ENCODE measurements at places on chromosomes 7 and 10.

DNA sequence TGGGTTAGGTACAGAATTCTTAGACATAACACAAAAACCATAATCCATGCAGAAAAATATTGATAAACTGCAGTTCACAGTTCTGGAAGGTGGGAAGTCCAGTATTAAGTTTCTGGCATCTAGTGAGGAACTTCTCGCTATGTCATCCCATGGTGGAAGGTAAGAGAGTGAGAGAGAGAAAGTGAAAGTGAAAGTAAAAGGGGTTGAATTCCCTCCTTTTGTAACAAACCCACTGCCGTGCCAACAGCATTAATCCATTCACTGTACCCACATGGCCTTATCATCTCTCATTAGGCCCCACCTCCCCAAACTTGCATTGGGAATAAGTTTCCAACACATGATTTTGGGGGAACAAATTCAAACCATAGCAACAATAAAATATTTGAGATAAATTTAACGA is 17.1 kb downstream of the ZNF485 start:
- DNase-seq = no peak

DNA sequence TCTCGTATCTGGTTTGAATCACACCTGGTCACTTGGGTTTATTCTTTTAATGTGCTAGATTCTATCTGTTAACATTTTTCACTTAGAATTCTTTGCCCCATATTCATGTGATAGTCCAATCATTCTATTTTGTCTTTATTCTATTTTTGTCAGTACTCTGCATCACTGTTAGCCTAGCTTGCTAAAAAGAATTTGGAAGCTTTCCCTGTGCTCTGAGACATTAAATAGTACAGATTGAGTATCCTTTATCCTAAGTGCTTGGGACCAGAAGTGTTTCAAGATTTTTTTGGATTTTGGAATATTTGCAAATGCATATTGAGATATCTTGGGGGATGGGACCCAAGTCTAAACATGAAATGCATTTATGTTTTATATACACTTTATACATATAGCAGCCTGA is 51.0 kb downstream of the RALA start:
- no peak for DNase-seq

DNA sequence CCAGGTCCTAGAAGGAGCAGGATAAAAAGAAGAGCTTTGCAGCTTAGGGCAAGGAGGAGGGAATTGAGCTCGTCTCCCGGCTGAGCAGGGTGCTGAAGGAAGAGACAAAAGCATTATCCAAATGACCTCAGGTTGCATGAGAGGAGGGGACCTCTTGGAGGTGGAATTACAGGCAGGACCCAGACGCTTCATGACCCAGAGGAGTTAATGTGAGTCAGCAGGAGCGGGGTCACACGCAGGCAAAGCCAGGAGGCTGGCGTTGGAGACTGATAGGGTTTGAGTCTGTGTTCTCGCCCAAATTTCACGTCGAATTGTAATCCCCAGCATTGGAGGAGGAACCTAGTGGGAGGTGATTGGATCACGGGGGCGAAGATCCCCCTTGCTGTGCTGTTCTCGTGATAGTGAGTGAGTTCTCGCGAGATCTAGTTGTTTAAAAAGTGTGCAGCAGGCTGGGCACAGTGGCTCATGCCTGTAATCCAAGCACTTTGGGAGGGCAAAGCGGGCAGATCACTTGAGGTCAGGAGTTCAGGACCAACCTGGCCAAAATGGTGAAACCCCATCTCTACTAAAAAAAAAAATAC is 63.7 kb upstream of the AUTS2 start:
- no peak for DNase-seq

GRCh38 chr7:30654296-30655090 is 27.8 kb downstream of the CRHR2 start:
- DNase-seq = no peak

GRCh38 chr7:493661-494251 is 25.9 kb downstream of the PDGFA start:
- no peak for DNase-seq

DNA sequence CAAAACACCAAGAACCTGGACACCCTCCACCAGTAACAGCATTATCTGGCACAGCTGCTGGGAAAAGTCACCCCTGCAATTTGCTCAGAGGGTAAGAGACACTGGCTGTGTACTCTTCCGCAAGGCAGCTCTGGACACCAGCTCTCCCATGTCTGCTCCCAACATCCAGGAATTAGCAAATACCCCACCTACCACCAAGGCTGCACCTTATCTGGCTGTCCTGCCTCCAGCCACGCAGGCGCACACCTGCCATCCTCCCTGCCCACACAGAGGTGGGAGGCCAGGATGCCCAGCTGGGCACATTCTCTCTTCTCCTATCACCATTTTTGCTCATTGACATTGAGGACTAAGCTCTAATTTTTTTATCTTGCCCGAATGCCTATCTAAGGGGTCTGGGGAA is 20.3 kb upstream of the BNIP3 start:
- DNase-seq = no peak

DNA sequence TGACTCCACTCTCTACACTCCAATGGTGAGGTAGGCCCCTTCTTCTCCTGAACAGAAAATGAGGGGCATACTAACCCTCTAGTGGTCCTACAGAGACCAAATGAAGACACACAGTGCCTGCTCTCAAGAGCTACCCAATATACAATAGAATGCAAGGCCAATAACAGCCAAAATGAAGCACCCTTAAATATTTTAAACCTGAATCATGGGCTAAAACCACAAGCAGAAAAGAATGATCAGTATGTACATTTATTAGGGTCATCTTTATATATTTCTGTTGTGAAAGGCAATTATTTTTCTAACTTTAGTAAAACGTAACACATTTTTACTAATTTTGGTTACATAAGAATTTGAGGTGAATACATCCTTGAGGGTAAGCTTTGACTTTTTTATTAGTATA is 49.9 kb upstream of the COL1A2 start:
- DNase-seq = no peak

GRCh38 chr10:14949291-14949690 is 4.6 kb downstream of the DCLRE1C start:
- no peak for DNase-seq

DNA sequence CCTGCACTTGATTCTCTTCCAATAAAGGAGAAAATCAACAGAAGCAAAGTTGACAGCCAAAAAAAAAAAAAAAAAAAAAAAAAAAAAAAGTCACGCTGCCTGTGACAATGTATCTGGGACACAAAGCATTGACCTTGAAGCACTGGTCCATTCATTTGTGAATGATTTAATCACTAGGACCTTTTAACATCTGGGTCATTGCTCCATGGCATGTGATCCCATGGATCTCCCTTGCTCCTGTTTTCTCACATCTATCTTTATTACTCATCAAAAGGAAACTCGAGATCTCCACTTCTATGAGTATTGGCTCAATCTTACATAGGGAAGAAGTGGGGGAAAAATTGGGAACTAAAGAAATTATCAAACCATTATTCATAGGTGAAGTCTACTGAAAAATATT is 89.6 kb upstream of the SMIM30 start:
- DNase-seq = no peak

DNA sequence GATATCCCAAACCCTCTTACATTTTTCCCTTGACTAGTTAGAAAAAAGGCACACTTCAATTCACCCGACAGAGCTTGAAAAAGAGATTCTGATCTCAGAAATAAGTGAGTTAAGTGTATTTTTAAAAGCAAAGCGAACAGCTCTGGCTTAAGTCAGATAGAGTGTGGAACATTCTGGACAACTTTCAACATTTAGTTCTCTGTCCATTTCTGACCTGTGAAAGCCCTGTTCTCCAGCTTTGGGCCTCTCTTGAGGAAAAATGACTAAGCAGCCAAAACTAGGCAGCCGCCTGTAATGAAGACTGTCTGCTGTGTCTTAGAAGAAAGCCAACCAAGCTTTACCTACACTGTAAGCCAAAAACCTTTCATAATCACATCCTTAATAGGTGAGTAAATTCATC is 50.5 kb downstream of the CDK6 start:
- no peak for DNase-seq

GRCh38 chr10:123563994-123564393 is 102.2 kb upstream of the GPR26 start:
- no peak for DNase-seq

DNA sequence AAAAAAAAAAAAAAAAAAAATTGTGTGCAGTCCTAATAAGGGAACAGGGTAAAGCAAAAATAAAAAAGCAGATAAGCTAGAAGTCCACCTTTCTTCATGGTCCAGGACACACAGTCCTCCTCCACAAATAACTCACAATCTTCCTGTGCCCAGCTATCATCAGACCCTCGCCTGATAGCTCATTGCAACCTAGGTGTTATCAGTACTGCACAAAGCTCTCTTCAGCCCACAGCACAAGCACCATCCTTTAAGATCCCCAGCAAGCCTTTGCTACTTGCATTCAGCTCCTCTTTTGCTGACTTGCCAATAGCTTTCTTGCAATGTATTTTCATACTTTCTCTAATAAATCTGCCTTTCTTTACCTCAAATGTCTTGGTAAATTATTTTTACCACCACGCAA is 5.0 kb downstream of the NDUFA5 start:
- DNase-seq = no peak

- DNase-seq = no peak
Observed at GRCh38 chr10:124344931-124345330, 73.8 kb downstream of the OAT start.

GRCh38 chr7:75055830-75056772 is 17.5 kb downstream of the RCC1L start:
- no peak for DNase-seq

- DNase-seq = peak; percentile 28
Observed at GRCh38 chr7:151115121-151115835, 29.0 kb downstream of the AGAP3 start.

- no peak for DNase-seq
Observed at GRCh38 chr10:91932737-91933136, 9.2 kb downstream of the BTAF1 start.

DNA sequence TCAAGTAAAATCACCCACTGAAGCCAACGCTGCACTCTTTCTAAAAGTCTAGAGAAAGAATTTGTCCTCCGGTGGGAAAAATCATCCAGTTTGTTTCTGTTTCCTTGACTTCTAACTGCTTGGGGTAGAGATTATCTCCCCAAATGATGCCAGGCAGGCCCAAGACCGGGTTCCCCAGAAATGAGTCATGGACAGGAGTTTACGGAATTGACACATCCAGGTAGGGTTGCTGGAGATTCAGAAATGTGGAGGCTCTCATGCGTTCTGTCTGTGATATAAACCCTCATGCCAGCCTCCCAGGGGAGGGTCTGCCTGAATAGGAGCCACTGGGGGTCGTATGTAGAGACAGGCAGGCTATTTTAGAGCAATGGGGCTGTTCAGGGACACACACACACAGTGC is 230.9 kb downstream of the TCERG1L start:
- DNase-seq = no peak

DNA sequence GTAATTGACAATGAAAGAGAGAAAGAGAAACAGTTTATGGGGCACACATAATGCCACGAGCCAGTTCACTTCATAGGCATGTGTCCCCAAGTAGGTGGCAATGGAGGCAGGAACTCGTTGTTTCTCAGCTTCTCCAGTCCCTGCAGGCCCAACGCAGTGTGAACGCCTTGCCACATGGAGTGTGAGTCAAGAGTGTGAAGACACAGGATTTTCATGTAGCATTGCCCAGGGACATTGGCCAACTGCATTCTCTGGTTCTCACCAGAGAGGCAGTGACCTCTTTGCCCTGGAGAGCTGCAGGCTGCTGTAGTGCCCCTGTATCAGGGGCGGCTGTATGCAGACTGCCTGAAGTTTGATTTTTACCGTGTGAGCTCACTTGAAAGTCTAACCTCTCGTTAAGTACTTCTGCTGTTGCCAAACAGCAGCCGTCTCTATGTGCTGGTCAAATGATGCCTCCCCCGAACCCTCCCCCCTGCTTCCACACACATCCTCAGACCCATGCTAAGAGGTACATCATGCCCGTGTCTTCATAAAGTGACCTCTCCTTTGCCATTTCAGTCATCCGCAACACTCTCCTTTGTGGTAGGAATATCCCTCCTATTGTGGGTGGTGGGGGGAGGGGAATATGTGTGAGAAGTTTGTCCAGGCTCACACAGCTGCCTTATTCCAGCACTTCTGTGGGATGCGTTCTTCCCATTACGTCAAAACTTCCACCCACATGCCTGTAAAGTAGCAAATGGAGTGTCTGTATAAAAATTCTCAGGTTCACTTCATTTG is 12.7 kb downstream of the LRRC18 start:
- no peak for DNase-seq

GRCh38 chr7:50342616-50343114 is 38.1 kb downstream of the IKZF1 start:
- peak; percentile 62 for DNase-seq
